ENCODE measurements at places on chromosomes 2 and 18.
A peak's percentile ranks its signal among the peaks of the same experiment; 100 is the strongest.

GRCh38 chr2:54456612-54457322 is 640 bp downstream of the SPTBN1 start:
- peak; percentile 70 for DNase-seq

DNA sequence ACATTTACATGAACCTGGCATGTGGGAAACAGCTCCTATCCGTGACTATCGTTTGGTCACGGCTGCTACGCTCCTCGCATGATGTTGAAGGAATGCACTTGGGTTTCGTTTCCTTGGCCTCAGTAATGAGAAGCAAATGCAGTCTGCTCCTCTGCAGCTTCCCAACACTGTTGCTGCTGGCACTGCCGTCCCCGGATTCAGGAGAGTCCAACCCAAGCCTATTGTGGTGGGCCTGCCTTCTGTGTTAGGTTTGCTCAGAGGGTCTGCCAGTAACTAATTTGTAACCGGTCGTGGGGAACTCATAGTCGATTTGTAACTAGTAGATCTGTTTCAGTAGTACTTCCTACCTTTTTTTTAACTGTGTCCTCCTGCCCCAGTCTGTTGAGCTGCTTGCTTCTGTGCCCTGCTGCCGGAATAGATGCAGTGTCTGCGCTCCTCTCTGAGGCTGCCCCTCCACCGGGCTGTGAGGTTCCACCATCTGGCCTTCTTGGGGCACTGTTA is 58.4 kb downstream of the WDSUB1 start:
- DNase-seq = no peak

GRCh38 chr18:68742206-68742605 is 27.3 kb upstream of the TMX3 start:
- no peak for DNase-seq

GRCh38 chr2:63054841-63055225 is 4.2 kb downstream of the OTX1 start:
- peak; percentile 30 for DNase-seq

GRCh38 chr18:52409727-52410126 is 69.7 kb downstream of the DCC start:
- DNase-seq = no peak

DNA sequence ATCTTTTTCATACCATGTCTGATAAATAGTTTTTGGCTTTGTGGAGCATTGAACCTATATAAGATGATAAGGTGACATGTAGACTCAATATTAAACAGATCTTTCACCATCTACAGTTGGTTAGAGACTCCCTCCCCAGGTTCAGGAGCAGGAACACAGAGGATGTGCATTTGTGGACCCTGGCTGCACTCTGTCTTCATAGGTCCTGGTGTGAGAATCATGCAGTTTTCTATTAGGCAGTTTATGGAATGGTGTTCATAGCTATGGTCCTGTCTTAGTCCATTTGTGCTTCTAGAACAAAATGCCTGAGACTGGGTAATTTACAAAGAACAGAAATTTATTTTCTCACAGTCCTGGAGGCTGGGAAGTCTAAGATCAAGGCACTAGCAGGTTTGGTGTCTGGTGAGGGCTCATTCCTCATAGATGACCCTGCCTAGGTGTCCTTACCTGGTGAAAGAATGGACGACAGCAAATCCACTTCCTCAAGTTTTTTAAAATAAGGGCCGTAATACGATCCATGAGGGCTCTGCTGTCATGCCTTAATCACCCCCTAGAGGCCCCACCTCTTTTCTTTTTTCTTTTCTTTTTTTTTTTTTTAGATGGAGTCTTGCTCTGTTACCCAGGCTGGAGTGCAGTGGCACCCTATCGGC is 35.3 kb upstream of the FAM98A start:
- DNase-seq = no peak

- DNase-seq = no peak
Observed at GRCh38 chr18:46333431-46334135, 229.4 kb downstream of the HAUS1 start.

GRCh38 chr2:48016225-48017019 is 110.1 kb upstream of the FBXO11 start:
- DNase-seq = no peak

- DNase-seq = no peak
Observed at GRCh38 chr2:890214-890613, 60.4 kb upstream of the SNTG2 start.

DNA sequence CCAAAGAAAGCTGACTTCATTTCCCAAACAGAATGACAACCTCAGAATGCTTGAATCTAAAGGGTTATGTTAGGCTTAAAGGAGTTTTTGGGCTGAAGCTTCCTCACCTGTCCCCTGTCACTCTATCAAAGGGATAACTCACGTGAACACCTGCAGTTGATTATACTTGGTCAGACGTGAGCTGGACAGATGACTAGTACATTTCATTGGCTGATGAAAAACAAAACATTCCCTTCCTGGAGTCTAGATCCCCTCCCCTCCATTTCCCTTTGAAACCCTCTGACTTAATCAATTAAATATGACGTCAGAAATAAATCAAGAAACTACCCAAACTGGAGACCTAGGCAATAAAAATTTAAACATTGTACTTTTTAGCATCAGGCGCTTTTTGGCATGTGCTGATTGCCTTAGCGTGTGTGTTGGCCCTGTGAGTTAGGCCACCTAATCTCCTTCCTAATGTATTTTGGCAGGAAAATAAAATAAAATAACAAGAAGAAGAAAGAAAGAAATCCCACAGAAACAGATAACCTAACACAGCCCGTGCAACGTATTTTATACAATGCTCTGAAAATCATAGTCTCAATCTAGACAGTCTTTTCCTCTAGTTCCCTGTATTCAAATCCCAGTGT is 159.0 kb downstream of the ANTXR1 start:
- DNase-seq = no peak

DNA sequence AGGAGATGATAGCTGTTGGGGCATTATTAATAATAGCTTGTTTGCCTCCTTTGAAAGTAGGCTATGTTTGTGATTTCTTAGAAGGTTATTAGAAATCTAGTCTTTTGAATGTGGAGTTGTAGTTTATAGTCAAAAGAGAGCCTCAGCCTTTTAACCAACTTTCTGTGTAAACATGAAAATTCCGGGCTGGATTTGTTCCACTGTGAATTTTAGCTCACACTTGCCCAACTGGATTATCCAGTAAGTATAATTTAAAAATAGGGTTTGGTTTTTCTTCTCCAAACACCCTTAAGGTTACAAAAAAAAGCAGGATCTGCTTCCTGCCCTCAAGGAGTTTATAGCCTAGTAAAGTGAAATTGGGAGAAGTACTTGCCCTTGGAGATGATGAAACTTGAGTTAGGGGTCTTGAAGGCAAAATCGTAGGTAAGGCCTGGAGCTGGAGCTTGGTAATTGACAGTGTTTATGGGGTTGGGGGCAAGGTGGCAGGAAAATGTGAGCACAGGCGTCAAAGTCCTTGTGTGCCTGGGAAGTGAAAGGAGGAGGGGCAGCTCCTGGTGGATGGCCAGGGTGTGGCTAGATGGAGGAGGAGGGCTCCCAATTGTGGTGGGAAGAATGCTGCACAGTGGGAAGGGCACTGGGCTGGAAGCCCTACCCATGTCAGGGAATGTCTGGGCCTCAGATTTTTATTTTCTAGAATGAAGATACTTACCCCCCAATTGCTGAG is 21.3 kb downstream of the ITGA6 start:
- DNase-seq = no peak

DNA sequence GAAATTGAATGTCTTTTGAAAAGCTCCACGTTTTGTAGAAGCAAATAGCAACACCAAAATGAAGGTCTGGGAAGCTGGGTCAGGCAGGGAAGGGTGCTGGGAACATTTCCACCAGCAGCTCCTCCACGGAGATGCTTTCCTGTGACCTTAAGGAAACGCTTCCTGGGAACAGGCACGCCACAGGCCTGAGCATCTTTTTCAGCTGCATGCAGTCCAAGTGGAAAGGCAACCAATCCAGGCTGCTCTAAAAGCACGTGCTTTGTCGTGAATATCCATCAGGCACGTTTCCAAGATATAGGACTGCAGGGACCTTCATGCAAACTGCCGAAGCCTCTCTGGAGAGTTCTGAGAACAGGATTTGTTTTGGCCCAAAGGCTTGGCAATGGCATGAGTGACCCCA is 109.3 kb downstream of the KLHL29 start:
- no peak for DNase-seq

DNA sequence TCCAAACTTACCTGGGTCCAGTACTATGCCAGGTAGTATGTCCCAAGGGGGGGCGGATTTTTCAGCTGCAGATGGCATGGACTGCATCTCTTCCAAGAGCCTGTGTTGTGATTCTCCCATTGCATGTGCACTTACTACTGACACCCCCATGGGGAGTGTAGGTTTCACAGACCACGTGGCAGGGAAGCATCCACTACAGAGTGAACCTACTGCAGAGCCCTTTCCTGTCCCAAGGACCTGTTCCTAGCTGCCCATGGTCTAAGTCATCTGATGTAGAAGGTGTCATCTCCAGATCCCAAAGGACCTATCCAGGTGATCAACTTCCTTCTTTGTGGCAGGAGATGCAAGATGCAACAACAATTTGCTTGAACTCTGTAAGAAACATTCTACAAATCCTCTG is 9.9 kb upstream of the SULT1C3 start:
- DNase-seq = no peak

DNA sequence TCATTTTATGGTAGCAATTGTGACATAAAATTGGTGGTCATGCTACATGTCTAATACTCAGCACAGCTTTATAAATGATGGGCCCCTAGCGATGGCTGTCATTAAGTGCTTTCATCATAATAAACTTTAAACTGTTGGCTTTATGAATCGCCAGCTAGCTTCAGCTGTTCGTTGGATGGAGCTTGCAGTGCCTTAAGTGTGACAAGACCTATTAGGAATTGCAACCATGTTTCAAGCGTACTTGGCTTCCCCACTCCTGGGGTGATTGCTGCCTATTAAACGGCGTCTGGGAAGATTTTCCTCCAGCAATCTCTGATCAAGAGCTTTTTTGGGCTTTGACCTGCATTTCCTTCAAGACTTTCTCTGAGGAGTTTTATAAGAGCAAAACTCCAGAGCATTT is 164.5 kb upstream of the SIX3 start:
- DNase-seq = no peak

DNA sequence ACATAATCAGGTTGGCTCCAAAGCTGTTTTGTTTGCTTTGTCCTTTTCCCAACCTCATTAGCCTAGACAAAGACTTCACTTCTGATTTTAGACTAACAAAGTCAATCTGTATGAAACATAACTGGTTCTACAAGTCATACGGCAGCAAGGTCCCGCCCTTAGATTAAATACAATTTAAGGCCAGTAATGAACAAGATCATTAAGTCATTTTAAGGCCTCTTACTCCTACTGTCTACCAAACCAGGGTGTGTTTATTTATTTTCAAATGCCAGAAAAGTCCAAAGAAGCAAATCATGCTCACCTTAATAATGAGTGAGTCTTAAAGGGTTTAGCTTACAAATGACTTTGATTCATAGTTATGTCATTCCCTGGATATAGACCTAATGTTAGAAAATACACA is 148.4 kb upstream of the ACVR2A start:
- no peak for DNase-seq

- no peak for DNase-seq
Observed at GRCh38 chr2:192357217-192357616, 162.5 kb upstream of the TMEFF2 start.
